ENCODE measurements at places on chromosomes 3 and 15.
A peak's percentile ranks its signal among the peaks of the same experiment; 100 is the strongest.

- DNase-seq, result peak; percentile 25
Observed at GRCh38 chr15:69265347-69265955, 33.3 kb upstream of the PAQR5 start.

GRCh38 chr15:80639168-80639555 is 55.9 kb upstream of the ABHD17C start:
- no peak for DNase-seq

- DNase-seq, result peak; percentile 92
Observed at GRCh38 chr15:72758182-72758581, 25.4 kb downstream of the ADPGK start.

DNA sequence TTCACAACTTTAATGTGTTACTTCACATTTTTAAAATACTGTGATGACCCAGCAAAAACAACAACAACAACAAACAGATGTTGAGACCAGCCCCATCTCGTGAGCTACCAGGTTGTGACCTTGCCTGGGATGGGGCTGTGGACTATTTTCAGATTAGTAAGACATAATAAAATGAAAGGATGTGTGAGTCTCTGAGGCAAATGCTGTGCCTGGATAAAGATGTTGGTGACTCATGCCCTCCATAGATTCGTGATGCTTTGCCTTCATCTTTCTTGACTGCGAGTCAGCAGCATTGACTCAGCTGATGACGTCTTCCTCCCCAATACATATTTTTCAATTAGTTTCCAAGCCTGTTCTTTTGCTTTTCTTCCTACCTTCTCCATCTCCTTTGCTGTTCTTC is 453.0 kb upstream of the CFAP20DC start:
- peak; percentile 91 for DNase-seq

GRCh38 chr3:11549580-11550140 is 94.1 kb downstream of the VGLL4 start:
- no peak for DNase-seq

DNA sequence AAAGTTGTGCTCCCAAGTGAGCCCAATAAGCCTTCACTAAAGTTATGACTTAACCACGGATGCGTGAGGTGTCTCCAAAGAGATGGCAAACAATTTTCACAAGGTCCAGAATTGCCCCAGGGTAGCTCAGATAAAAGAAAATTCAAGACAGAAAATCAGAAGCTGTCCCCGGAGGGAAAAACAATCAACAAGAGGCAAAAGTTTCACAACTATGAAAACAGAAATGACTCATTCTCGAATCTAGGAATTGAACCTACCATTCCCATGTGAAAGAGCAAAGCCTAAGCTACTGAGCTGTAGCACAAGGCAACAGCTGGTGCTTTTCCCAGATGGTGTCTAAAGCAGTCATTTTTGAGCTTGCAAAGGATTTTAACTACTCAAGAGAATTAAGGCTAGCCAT is 33.5 kb upstream of the MKRN3 start:
- DNase-seq, result peak; percentile 46

GRCh38 chr3:98038286-98038685 is 3.2 kb upstream of the GABRR3 start:
- peak; percentile 11 for DNase-seq

DNA sequence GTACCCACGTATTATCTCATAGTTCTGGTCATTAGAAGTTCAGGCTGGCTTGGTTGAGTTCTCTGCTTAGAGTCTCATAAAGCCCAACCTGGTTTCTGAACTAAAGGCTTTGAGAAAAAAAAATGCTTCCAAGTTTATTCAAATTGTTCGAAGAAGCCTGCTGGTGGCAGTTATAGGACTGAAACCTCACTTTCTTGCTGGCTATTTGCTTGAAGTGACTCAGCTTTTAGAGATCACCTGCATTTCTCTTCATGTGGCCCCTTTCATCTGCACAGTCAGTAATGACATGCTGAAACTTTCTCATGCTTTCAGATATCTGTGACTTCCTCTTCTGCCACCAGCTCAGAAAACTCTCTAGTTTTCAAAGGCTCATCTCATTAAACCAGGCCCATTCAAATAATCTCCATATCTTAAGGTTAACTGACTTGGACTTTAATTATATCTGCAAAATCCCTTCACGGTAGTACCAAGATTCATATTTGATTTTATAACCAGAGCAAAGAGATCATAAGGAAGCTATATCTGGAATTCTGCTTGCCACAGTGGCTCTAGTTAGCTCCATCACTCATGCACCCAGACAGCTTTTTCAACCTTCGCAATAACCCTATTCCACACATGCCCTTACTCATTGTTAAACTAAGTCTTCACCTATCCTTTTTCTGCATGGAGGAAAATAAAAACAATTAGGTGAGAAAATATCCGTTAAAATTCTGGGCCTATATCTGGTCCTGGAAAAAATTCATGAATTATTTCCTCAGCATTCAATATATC is 433.8 kb upstream of the CBLB start:
- DNase-seq, result no peak

- no peak for DNase-seq
Observed at GRCh38 chr3:129975705-129976048, 1.2 kb downstream of the TRH start.

GRCh38 chr3:48897460-48898376 is 964 bp downstream of the SLC25A20 start:
- no peak for DNase-seq

GRCh38 chr3:193943200-193943599 is 192.7 kb upstream of the HES1 start:
- DNase-seq, result no peak

DNA sequence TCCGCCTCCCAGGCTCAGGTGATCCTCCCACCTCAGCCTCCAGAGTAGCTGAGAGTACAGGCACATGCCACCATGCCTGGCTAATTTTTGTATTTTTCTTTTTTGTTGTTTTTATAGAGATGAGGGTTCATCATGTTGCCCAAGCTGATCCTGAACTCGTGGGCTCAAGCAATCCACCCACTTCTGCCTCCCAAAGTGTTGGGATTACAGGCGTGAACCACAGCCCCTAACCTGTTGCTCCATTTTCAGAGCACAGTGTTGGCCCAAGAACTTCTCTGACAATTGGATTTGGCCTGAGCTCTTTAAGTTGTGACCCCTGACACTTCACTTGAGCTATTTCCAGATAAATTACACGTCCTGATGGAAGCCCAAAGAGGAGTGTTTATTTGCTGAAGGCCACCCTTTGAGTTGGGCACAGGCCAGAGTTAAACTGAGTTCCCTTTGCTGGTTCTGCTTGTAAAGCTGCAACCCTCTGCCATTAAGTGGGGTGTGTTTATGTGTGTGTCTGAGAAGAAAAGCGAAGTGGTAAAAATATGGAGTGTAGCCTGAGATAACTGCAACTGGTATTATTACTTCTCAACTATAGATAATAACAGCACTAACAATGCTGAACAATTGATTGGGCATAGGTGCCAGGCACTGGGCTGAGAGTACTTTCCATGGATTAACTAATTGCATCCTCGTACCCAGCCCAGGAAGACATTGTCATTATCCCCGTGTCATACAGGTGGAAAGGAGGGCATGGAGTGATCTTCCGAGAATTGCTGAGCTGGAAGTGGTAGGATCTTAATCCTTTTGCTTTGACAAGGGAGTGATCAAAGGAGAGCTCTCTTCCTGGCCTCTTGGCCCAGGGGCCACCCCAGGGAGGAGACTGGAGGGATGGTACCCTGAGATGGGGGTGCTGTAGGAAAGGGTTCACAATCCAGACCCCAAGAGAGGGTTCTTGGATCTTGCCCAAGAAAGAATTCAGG is 91.5 kb upstream of the PROK2 start:
- no peak for DNase-seq

DNA sequence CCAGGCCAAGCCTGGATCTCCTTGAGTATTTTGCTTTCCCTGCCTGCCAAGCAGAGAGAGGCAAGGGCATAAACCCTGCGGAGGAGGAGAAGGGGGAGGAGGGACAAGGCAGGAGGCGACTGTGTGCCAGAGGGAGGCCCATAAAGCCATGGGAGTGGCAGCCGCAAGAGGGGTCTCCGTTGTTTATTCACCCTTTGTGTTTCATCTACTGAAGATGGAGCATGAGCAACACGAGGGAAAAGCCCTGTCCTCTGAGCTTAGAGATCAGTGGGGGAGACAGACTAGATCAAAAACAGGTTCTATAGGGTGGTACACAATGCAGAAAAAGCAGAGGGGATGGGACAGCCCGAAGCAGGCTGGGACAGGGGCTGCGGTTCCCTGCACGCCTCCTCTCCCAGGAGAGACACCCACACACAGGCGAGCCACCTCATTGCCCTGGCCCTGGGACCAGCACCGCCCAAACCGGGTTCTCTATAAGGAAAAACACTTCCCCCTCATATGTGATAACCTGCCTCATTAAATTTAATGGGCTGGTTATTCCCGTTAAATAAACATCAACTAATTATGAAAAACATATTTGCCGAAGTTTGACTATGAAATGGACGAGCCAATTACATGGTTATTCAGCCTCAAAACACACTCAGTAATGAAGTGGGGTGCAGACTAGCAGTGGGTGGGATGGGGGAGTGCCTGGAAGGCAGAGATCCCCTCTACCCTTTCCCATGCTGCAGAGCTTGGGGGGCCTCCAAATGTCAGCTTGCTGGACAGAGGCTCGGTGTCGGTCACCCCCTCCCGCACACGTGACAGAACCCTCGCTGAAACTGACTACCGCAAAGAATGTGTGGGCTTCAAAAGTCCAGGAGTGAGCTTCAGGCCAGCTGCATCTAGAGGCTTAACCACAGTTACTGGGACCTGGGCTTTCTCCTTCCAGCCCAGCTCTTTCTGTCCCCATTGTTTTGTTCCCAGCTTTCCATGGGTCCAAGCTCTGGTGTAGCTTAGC is 14.2 kb upstream of the PLXNA1 start:
- DNase-seq, result no peak

DNA sequence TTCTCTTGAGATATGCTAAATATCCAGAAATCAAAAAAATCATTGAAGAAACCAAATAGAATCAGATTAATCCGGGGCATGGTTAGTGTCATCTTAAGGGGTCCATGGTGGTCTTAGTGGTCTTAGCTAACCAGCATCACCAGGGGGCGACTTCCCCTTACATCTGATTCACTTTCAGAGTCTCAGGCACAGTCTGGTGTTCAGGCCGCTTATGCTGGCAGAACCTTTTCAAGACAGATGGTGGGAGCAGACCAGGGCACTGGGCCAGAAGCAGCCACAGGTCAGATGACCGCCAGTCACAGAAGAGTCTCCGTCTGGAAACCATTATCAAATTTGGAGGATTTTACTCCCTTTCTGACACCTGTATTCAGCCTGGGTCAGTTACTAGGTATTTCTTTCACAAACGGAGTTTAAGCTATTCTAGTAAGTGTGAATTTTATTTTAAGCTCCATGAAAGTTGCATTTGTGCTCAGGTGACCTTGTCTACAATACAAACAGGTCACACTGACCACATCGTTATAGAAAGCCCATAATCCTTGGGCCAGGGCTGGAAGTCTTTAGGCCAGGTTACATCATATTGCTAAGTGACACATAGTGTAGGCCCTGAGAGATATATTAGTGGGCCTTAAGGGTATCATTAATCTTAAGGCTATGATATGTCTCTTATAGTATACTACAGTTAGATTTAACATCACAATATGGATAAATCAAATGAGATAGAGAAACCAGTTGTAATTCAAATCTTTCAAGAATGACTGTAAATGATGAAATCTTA is 365.5 kb downstream of the GBE1 start:
- no peak for DNase-seq

- no peak for DNase-seq
Observed at GRCh38 chr3:49804141-49805041, 1.3 kb downstream of the INKA1 start.

DNA sequence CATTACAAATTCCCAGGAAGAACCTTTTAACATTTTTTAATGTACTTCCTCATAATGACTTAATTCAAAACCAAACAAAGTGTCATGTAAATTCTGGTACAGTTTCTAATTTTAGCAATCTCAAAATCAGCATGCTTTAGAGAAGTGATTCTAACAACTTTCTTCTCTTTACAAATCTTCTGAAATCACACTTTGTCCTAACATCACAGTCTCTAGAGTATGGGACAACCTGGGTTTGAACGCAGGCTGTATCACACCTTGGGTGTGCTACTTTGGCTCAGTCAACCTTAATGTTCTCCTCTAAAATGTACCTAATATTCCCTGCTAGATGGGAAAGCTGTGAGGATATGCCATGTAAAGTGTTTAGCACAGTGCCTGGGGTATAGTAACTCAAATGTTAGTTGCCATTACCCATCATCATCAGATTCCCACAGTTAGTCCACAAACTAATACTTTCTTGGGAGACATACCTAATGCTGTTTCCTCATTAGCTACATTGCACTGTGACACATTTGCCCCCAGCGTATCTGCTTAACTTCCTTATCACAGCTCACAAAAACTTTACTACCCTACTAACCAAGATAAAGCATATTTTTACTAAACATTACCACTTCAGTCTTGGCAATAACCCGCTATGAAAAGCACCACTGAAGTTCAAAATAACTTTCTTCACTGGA is 3.1 kb downstream of the TSPAN3 start:
- no peak for DNase-seq

Data from iris pigment epithelial cell (primary cell).